ENCODE measurements at places on chromosomes 1 and 21. TPM values are rescaled to one million over a fixed set of nuclear protein-coding genes. Genes with fewer than 3 reads are reported as not detected.

Gene HCRTR1
- total RNA-seq: 1.6 TPM

Gene ENAH
- total RNA-seq: 48.5 TPM

Gene CFAP107
- under 0.01 TPM for total RNA-seq

Gene OR2T29
- total RNA-seq: not detected

Gene HYI
- 27.3 TPM for total RNA-seq

Gene DNTTIP2
- 20.8 TPM for total RNA-seq

Gene SYT2
- total RNA-seq: 0.41 TPM

Gene SPRR2G
- total RNA-seq: not detected

Gene CCDC190
- total RNA-seq: not detected

Gene GSTM1
- total RNA-seq: 4.1 TPM

Gene LCE1E
- total RNA-seq: not detected

Gene CGN
- total RNA-seq: 2.0 TPM

Gene NPPB
- total RNA-seq: 0.41 TPM

Gene MR1
- total RNA-seq: 0.41 TPM

Gene THEMIS2
- 3.7 TPM for total RNA-seq

Gene ANGPTL3
- not detected for total RNA-seq

Gene BRDT
- not detected for total RNA-seq

Gene CD52
- not detected for total RNA-seq

Gene NECAP2
- total RNA-seq: 20.8 TPM

Gene FCRL6
- total RNA-seq: not detected

Gene CNR2
- total RNA-seq: not detected

Gene TNN
- total RNA-seq: 0.82 TPM

Gene ACTL8
- under 0.01 TPM for total RNA-seq

Gene MAP7D1
- total RNA-seq: 70.1 TPM

Gene CA6
- not detected for total RNA-seq

Gene LMO4
- 797 TPM for total RNA-seq

Gene CROCC
- 17.5 TPM for total RNA-seq

Gene CADM3
- total RNA-seq: 115 TPM

Gene UBL4B
- 0.41 TPM for total RNA-seq

Gene MAPKAPK2
- total RNA-seq: 7.3 TPM

Gene LEMD1
- total RNA-seq: 2.4 TPM

Gene KIF17
- total RNA-seq: 10.2 TPM

Gene UHMK1
- 38.3 TPM for total RNA-seq

Gene LCE1D
- not detected for total RNA-seq

Gene OR10J5
- not detected for total RNA-seq

Gene SEMA4A
- total RNA-seq: 22.0 TPM

Gene B3GALT2
- total RNA-seq: 148 TPM

Gene KCNQ4
- total RNA-seq: 1.2 TPM

Gene CAPN8
- not detected for total RNA-seq

Gene RPE65
- 0.41 TPM for total RNA-seq

Gene DMBX1
- not detected for total RNA-seq

Gene C1orf226
- 0.82 TPM for total RNA-seq

Gene THEM5
- not detected for total RNA-seq

Gene CYYR1
- 1.6 TPM for total RNA-seq

Gene ZSWIM5
- 15.9 TPM for total RNA-seq

Gene STX12
- 175 TPM for total RNA-seq

Gene LCE1F
- total RNA-seq: not detected

Gene ATP1A4
- total RNA-seq: not detected

Gene RGS13
- total RNA-seq: not detected

Gene WNT3A
- total RNA-seq: not detected

Gene RNU1-1
- total RNA-seq: under 0.01 TPM

Gene KRTAP12-3
- not detected for total RNA-seq

Gene PODN
- 0.82 TPM for total RNA-seq

Gene TNFRSF18
- total RNA-seq: not detected

Gene SLC44A5
- 162 TPM for total RNA-seq

Gene DYRK3
- total RNA-seq: 14.7 TPM

Gene DDR2
- total RNA-seq: 4.1 TPM

Gene IQCC
- total RNA-seq: 3.3 TPM

Gene CLCA4
- total RNA-seq: not detected
